NCI-H524 treated with DMSO at 0.1 percent for 48 hours (cell line): ENCODE measurements at places on chromosomes 13 and 19.

DNA sequence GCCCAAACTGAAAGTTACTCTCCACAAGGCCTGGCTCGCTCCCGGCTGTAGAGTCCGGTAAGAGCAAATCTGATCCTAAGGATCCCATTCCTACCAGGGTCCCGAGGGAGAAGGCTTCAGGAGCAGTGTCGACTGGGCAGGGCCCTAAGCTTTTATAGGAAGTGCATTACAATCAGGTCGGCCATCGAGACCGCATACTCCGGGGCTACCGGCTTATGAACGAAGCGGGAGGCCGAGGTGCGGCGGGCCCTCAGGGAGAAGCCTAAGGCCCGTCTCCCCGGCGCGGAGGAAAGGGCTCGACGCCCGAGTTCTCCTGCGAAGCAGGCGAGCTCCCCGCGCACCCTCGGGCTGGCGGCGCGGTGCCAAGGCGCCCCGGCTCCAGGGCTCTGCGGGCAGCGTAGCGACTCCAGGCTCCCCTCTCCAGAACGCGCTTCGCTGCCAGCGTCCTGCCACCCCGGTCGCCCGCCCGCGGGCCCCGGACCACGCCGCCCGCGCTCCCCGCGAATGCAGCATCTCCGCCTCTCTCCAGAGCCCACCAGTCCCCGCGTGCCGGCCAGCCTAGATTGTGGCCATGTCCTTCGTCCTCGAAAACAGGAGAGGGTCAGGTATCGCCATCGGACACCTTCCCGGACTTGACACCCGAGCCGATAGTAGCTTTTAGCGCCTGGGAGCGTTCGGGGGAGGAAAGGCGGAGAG, 1.4 kb downstream of the EFNB2 start:
- peak; percentile 16 for DNase-seq

DNA sequence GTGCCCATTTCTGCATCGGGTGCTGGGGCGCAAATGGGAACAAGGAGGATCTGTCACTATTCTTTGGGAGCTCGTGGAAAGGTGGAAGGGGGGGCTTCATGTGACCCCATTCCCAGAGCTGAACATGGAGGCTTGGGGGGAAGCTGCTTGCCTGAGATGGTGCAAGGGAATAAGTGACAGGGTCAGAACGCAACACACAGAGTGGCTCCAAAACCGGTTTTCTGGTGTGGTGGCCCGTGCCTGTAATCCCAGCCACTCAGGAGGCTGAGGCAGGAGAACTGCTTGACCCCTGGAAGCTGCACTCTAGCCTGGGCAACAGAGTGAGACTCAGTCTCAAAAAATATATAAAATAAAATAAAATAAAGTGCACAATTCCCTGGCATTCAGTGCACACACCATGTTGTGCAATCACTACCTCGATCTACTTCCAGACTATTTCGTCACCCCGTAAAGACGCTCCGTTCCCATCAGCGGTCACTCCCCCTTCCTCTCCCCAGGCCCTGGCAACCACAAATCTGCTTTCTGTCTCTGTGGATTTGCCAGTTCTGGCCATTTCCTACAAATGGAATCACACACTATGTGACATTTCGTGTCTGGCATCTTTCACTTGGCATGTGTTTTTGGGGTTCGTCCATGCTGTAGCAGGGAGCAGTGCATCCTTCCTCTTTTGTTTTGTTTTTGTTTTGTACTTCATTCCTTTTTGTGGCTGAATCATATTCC, 18.2 kb upstream of the COMP start:
- no peak for DNase-seq

GRCh38 chr13:51727634-51728274, 76.2 kb downstream of the DHRS12 start:
- DNase-seq, result no peak

GRCh38 chr13:27481766-27482165, 31.4 kb upstream of the MTIF3 start:
- DNase-seq, result no peak

GRCh38 chr13:53058065-53058679, 29.6 kb downstream of the OLFM4 start:
- DNase-seq, result no peak

DNA sequence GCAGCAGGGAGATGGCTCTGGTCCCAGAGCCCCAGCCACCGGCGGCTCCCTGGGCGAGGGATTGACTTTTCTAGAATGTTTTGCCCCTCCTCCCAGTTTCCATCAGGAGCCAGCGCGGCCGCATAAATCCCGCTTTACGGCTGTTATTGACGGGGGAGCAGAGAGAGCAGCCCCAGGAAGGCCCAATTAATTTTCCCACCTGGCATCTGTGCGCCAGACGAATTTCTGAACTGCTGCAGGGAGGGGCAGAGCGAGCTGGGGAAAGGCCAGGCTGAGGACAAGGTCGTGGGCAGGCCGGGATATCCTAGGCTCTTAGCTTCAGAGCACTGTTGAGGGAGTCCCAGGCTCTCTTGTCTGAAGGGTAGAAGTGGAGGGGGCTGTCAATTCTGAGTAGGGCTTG, 24.7 kb downstream of the ZNRF4 start:
- peak; percentile 66 for DNase-seq

DNA sequence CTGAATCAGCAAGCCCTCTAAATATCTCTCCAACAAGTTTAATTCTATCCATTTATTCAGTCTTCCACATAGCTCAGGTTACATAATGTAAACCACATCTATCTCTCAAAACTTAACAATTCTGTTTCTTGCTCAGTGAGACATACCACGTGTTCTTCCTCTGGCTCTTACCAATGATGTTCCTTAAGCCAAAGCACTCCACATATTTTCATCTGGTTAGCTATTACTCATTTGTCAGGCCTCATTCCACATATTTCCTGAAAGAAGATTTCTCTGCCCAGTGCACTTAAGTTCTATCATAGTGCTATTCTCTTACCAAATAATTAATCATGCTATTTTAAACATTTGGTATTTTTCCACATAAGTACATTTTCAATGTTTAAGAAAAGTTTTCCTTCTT, 403.3 kb upstream of the ATXN8OS start:
- no peak for DNase-seq
